EH (cell line): ENCODE measurements at places on chromosomes 3 and 15.
A peak's percentile ranks its signal among the peaks of the same experiment; 100 is the strongest.

DNA sequence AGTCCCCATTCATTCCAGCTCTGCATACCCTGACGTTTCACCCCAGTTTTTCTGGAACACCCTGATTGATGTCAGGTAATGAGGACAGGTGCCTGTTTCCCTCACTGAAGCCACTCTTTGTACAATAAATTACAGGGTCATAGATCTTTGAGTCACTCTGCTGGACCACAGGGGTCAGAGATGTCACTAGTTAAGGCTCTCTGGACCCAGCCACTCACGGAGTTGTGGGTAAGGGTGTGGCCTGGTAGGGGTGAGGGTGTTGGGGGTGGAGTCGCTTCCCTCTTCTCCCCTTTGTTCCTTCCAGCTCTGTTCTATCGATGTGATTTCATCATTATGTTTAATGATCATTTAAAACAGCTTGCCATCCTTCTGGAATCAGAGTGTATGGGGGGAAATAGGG is 512 bp downstream of the IQCF5 start:
- DNase-seq = no peak

GRCh38 chr3:151147299-151147698 is 55.7 kb downstream of the GPR171 start:
- DNase-seq = no peak

GRCh38 chr15:56783156-56783856 is 50.0 kb upstream of the ZNF280D start:
- DNase-seq = no peak

GRCh38 chr15:26772154-26773066 is at the start of gene GABRB3:
TSS of gene GABRB3 (minus strand) at chr15:26773066.
- no peak for DNase-seq

GRCh38 chr3:138939561-138940241 is 7.2 kb downstream of the FOXL2 start:
- DNase-seq = no peak

DNA sequence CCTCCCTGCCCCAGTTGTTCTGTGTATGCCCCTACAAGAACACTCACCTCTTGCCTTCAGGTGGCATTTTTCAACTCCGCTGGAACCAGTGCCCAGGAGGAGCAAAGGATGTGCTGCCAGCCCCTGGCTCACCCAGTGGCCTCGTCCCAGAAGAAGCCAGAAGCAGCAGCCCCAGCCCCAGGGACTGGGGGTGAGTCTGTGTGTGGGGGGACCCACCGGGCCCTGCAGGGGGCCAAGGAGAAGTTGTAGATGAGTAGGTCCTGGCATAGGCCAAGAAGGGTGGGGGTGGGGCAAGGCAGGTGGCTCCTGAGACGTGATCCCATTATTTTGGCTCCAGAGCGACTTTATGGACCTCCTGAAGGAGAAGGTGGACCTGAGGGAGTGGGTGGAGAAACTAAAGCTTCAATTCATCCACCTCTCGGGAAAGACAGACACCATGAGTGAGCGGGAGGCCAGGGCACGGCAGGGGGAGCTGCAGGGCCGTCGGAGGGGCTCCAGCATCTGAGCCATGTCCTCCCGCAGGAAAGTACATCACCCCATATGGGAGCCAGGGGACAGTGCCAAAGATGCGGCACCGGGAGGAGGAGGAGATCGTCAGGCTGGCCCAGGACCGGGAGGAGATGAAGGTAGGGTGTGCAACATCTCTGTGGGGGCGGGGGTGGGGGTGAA is 29.3 kb downstream of the NGRN start:
- DNase-seq = no peak

DNA sequence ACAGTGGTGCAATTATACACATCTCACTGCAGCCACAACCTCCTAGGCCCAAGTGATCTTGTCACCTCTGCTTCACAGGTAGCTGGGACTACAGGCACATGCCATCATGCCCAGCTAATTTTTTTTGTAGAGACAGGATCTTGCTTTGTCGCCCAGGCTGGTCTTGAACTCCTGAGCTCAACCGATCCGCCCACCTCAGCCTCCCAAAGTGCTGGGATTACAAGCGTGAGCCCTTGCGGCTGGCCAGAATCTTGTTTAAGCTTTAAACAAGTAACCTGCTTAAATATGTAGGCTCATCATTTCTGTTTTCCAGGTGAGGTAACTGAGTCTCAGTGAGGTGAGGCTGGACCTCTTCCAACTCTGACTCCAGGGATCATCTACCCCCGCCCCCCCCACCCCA is 7.7 kb upstream of the PSTPIP1 start:
- no peak for DNase-seq

- DNase-seq = peak; percentile 100
Observed at GRCh38 chr15:98896802-98897732, 110.5 kb downstream of the PGPEP1L start.

DNA sequence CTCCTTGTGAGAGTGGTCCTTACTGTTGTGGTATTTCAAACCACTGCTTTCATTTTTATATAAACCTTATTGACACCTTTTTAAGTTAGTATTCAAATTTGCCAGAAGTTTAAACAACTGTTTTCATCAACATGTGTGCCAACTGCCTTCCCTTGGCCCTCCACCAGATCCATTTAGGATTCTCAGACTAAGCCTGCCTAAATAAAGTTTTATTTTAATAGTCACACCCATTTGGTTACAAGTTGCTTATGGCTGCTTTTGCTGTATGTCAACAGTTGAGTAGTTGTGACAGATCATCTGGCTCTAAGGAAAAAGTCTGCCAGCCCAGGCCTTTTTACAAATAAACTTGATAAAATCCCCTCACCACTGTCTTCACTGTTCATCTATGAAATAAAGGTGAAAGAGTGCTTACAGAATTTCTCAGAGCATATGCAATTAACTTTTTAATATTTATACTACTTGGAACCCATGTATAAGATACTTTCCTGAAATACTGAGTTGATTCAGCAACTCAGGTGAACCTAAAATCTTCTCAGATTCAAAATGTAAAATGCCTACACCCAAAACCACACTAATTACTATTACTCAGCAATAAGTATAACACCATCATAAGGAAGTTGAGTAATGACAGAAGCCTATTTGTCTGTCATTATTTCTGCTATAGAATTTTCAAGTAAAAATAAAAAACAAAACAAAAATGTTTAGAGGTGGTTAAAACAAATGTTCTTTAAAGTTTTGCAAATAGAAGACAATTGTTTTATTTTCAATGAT is 35.1 kb downstream of the PEAK1 start:
- DNase-seq = no peak

GRCh38 chr3:45134758-45135521 is 11.2 kb downstream of the CDCP1 start:
- DNase-seq = peak; percentile 49

GRCh38 chr3:187985647-187986046 is 168.3 kb upstream of the LPP start:
- DNase-seq = peak; percentile 63

DNA sequence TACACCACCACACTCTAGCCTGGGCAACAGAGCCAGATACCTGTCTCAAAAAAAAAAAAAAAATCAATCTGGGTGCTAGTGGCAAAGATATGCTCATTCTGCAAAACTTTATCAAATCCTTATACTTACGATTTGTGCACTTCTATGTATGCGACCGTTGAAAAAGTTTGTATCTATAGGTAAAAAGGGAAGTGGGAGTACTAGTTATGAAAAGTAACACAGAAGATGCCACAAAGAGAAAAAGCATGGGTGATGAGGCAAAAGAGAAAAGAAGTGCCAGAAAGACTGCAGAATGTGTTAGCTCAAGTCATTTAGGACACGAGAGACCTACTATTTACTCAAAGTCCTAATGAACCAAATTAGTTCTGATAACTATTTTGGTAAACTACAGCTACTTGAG is 407.8 kb downstream of the SHQ1 start:
- no peak for DNase-seq

GRCh38 chr3:67109651-67110204 is 111.6 kb downstream of the KBTBD8 start:
- peak; percentile 74 for DNase-seq

DNA sequence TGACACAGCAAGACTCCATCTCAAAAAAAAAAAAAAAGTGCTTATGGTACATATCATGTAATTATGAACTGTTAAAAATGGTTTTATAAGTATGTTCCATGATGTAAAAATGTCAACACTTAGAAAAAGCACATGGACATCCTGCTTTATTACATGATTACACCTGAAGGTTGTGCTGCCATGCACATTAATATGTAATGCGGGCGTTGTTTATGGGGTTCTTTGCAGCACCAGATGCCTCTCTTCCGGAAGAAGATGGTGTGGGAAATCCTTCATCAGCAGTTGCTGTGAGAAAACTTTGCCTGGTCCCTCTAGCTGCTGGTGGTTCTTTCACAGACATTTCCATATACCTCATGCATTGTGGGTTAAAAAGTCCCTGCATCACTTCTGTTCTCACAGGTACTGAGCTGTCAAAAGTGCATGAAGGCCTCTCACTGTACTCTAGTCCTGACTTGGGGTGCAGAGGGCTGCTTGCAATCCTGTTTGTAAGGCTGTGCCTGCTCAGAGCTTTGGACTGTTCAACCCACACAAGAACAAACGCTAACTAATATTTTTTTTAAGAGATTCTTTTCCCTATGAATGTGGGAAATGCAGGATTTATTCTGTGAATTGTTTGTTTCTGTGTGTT is 43.6 kb downstream of the SENP2 start:
- DNase-seq = no peak

- DNase-seq = no peak
Observed at GRCh38 chr3:152621967-152622810, 212.7 kb upstream of the P2RY1 start.

GRCh38 chr15:79773128-79773527 is 123.7 kb downstream of the MTHFS start:
- DNase-seq = no peak
